ENCODE measurements at places on chromosomes 1 and 21.

DNA sequence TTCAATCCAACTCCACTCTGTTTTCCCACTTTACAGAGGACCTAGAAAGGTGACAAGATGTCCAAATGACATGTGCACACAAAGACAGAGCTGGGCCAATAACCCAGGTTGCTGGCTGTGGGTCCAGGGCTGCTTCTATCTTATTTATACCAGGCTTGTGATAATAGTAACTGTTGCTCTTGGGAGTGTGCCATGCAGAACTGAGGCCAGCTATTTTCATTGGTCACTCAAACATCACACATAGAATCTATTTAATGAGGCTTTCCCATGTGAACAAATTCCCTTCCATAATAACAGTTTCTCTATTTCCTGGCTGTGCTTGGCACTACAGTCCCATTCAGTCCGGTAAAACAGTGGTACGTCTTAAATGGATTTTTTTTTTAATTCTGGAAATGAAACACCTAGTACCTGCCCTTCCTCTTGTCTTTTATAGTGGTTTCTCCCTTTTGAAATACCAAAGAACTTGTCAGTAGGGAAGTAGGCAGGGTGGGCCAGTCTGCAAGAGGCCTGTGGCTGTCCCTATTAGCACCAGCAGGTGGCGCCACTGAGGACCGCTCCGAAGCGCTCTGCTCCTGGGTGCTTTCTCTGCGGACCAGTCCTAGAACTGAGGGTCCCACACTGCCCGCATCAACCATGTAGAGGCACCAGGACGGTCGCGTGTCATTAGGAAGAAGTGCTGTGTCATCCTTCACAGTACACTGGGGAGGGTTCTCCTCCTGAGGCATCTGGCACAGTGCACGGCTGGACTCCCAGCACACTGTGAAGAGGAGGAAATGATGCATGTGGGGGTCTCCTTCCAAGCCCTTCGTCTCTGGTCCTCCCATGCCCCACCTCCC is 52.1 kb downstream of the GPR161 start:
- DNase-seq: peak; percentile 36

GRCh38 chr21:40200126-40200525 is 332.9 kb downstream of the PCP4 start:
- no peak for DNase-seq

GRCh38 chr1:54623216-54624007 is at the start of gene FAM151A:
FAM151A (minus strand) TSS chr1:54623525; CDS start chr1:54623395, 130 bp downstream.
- no peak for DNase-seq

DNA sequence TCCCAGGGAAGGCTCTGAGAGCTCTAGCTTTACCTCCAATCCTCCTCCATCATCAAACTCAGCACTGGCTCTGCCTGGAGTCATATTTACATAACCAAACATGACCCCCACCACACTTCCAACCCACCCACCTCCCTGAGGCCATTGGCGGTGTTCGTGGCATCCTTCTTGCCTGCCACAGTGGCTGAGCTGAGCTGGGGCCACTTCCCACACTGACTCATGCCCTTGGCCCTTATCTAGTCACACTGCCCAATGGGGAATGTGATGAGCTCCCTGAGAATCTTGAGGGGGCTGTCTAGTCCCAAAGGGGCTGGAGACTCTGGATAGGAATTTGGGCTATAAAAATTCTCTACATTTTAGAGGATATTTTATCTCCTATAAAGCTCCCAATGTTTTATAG is 230.9 kb upstream of the IRF2BP2 start:
- peak; percentile 10 for DNase-seq

DNA sequence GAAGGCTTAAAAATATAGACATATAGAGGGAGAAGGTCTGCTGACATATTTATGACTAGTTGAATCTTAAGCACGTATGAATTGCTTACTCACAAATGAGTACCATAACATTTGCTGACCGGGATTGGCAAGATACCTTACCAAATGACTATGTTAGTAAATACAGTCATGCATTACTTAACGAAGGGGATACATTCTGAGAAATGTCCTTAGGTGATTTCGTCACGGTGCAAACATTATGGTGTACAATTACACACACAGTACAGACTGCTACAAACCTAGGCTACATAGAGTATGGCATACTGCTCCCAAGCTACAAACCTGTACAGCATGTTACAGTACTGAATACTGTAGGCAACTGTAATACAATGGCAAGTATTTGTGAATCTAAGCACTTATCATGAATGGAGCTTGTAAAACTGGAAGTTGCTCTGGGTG is 19.4 kb upstream of the UBE2U start:
- no peak for DNase-seq

- DNase-seq: no peak
These were observed 139.1 kb downstream of the DUSP10 start for GRCh38 chr1:221602830-221603229.

- DNase-seq: peak; percentile 58
These were observed 15.9 kb downstream of the UCK2 start for GRCh38 chr1:165843304-165843703.

GRCh38 chr1:100404821-100405220 is 52.5 kb downstream of the CDC14A start:
- DNase-seq: no peak

GRCh38 chr1:205260948-205261732 is 33.4 kb downstream of the TMCC2 start:
- peak; percentile 81 for DNase-seq

DNA sequence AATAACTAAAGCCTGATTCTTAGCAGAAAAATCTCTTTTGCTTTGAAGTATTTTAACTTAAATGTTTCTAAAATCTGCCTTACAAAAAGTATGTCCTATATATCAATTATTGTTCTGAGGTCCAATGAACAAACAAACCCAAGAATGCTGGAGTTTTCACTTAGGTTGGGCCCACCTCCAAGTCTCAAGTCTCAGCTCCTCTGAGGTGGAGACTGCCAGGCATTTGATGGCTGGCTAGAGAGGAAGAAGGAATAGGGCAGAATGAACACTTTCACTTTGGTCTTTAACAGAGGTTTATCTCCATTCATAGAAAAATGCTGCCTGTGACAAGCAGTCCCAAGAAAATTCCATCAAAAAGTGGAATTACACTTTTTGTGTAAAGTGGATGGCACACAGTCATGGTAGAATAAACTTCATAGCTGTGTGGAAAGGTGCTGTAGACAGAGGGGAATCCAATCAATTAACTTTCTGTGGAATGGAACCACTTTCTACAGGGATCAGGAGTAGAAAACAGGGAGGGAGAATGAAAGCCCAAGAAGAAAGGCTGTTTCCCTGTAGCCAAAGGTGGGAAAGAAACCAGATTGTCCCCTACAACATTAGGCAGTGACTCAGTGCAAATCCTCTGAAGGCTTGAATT is 349.4 kb upstream of the RUNX1 start:
- DNase-seq: no peak
